ENCODE measurements at places on chromosomes 13 and 19.

GRCh38 chr13:97266772-97267417 lies 44.8 kb downstream of the MBNL2 start:
- no peak for DNase-seq

DNA sequence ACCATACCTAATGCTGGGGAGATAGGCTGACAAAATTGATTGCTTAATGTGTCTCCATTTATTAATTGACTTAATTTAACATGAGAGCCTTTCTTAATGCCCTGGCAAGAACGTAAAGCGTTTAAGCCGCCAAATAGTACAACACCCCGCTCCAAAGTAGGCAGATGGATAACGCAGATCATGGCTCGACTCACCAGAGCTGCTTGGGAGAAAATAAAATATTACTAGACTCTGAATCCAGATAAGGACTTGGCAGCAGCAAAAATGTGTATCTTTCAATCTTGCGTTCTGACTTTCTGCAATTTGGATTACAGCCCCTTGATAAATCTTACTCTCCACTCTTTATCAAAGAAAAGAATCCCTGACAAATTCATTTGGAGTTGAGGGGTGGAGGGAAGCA lies 403 bp upstream of the SIAH3 start:
- DNase-seq: no peak

DNA sequence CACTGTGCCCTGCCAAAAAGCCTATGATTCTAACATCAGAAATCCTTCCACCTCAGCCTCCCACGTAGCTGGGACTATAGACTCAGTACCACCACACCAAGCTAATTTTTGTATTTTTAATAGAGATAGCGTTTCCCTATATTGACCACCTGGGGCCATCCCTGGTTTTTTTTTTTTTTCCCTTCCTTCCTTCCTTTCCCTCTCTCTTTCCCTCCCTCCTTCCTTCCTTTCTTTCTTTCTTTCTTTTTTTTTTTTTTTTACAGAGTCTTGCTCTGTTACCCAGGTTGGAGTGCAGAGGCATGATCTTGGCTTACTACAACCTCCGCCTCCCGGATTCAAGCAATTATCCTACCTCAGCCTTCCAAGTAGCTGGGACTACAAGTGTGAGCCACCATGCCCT lies 1.1 kb upstream of the SAE1 start:
- DNase-seq: no peak

DNA sequence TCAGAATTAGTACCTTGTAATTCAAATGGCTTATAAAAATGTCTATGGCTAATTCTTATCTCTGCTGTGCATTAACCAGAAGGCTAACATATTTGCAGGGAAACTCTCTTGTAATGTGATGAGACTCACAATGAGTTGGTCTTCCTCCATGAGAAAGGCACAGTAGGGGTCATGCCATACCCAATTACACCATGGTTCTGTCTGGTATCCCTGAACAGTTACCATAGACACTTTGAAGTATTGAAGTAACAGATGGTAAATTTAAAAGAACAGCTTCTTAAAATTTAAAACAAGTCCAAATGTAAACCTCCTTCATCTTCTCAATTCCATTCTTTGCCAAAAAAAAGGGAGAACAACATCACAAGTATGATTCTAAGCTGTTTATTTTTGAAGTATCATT lies 22.6 kb upstream of the SLAIN1 start:
- no peak for DNase-seq

DNA sequence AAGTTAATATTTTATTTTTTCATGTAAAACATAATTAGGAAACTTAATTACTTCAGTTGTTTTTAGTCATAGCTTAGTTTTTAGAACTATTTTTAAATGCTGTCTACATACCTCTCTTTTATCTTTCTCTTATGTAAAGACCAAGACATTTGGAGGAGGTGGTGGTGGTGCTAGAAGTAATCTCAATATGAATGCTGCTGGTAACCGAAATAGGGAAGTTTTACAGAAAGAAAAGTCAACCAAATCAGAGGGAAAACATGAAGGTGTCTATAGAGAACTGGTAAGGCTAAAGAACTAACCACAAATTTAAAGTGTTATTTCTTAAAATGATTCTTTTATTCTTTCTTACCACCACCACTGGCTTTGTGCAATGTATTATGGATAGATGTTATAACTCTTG lies 97.3 kb downstream of the TDRD3 start:
- no peak for DNase-seq

DNA sequence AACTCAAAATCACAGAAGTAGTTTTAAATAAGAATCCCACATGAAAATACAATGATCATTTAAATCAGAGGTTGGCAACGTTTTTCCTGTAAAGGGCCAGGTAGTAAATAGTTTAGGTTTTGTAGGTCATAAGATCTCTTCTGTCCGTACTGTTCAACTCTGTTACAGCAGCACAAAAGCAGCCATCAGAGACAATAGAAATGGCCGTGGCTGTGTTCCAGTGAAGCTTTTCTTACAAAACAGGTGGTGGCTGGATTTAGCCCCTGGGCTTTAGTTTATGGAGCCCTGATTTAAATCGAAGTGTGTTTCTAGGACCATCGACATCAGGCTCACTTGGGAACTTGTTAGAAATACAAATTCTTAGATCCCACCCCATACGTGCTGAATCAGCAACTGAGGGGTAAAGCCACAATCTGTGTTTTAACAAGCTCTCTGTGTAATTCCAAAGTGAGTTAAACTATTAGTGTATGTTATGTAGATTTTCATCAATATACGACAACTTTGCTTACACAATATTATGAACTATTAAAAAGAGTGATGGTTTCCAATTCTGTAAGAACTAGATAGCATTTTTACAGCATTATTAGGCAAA lies 54.8 kb upstream of the MIR17HG start:
- DNase-seq: no peak

GRCh38 chr19:16022681-16023080 lies 53.6 kb upstream of the TPM4 start:
- no peak for DNase-seq

GRCh38 chr13:114047358-114047881 lies 73.5 kb upstream of the C13orf46 start:
- no peak for DNase-seq

DNA sequence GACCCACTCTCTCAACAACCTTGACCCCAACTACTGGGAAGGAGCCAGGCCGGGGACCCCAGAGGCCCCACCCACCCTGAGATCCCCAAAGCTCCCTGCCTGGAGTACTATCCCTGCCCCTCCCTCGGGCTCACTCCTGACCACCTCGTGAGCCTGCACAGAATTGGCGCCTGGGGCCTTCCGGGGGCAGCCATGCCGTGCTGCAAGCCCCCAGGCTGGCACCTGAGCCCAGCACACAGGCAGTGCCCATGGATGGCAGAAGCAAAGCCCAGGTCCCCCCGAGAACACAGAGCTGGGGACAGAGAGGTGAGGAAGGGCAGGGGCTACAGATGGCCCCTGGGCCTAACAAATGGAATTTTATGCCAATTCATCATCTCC lies 13.9 kb downstream of the LSM4 start:
- DNase-seq: no peak

- no peak for DNase-seq
Observed at GRCh38 chr13:27138457-27139093, 33.0 kb downstream of the USP12 start.

- DNase-seq: no peak
Observed at GRCh38 chr13:104170980-104171555, 1104.9 kb upstream of the SLC10A2 start.

- no peak for DNase-seq
Observed at GRCh38 chr13:75419656-75420055, 62.3 kb downstream of the TBC1D4 start.

DNA sequence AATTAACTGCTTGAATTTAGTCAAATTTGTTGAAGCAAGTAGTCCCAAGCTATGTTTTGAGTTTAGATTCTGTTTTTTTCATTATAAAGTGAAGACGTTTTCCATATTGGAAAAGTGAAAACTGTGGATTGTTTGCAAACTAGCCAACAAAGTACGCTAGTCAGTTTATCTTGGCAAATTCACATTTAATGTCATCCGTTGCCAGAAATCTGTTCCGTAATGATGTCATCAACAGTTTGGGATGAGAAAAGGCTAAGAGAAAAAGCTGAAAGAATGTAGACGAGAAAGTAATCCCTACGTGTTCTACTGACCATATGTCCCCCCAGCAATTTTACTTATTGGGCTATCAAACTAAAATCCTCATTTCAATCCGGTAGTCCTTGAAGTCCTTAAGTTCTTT lies 419.6 kb downstream of the GPC6 start:
- DNase-seq: no peak

GRCh38 chr19:11377237-11377636 lies 2.8 kb downstream of the SWSAP1 start:
- DNase-seq: peak; percentile 62

- no peak for DNase-seq
Observed at GRCh38 chr13:30435911-30436451, 13.7 kb downstream of the UBE2L5 start.

GRCh38 chr13:66189986-66190385 lies 1040.2 kb downstream of the PCDH9 start:
- no peak for DNase-seq

- no peak for DNase-seq
Observed at GRCh38 chr19:7924651-7925170, 1.2 kb downstream of the CTXN1 start.

- DNase-seq: no peak
Observed at GRCh38 chr19:7506385-7507328, 9.2 kb upstream of the ZNF358 start.

Measured in HS-27A (cell line).